A549 treated with CpdA at 1 μM for 4 hours (cell line): ENCODE measurements at places on chromosomes 1 and 21. TPM values are rescaled to one million over a fixed set of nuclear protein-coding genes. Genes with fewer than 3 reads are reported as not detected.

VAV3 gene
- total RNA-seq = 1.1 to 2.2 TPM (median 1.9 TPM) in 5 replicates

SMIM1 gene
- total RNA-seq = 0.47 to 1.9 TPM (median 1.2 TPM) in 4 of 5 replicates, not detected in the other

RPL22 gene
- total RNA-seq = 316 to 492 TPM (median 454 TPM) in 5 replicates

POU3F1 gene
- total RNA-seq = 0.06 TPM in 1 of 5 replicates, not detected in the others

S100A3 gene
- 88.7 to 106 TPM (median 92.8 TPM) in 5 replicates for total RNA-seq

FPGT gene
- total RNA-seq = 5.2 to 7.6 TPM (median 6.2 TPM) in 5 replicates

UBE2J2 gene
- total RNA-seq = 30.6 to 52.7 TPM (median 46.6 TPM) in 5 replicates

NCF2 gene
- total RNA-seq = 1.9 to 3.2 TPM (median 2.3 TPM) in 5 replicates

FNDC10 gene
- total RNA-seq = 4.7 to 8.5 TPM (median 8.1 TPM) in 5 replicates
